ENCODE measurements at places on chromosomes 4 and X. TPM values are rescaled to one million over a fixed set of nuclear protein-coding genes. Genes with fewer than 3 reads are reported as not detected.

Gene ARHGEF6
- total RNA-seq, result 42.8 TPM

Gene GLRA2
- not detected for total RNA-seq

Gene RASL11B
- 2.2 TPM for total RNA-seq

Gene SMARCA5
- 61.5 TPM for total RNA-seq

Gene CXCL6
- not detected for total RNA-seq

Gene RHOXF2
- total RNA-seq, result not detected

Gene SPACA5
- total RNA-seq, result not detected

Gene IGSF1
- total RNA-seq, result not detected

Gene CLDN34
- 0.55 TPM for total RNA-seq

Gene LYAR
- total RNA-seq, result 13.3 TPM

Gene YY2
- total RNA-seq, result 1.5 TPM

Gene LDOC1
- total RNA-seq, result 19.1 TPM

Gene GRID2
- total RNA-seq, result not detected

Gene CHRDL1
- total RNA-seq, result 95.8 TPM

Gene STS
- total RNA-seq, result 11.6 TPM

Gene GPRIN3
- total RNA-seq, result 25.2 TPM

Gene APLN
- 7.9 TPM for total RNA-seq

Gene CT55
- total RNA-seq, result not detected

Gene OTC
- 1.7 TPM for total RNA-seq

All from upper lobe of right lung (tissue), 1 donor.